ENCODE measurements at places on chromosomes 7 and 10. TPM values are rescaled to one million over a fixed set of nuclear protein-coding genes. Genes with fewer than 3 reads are reported as not detected.

The SNCG gene
- total RNA-seq, result 29.1 TPM

The INMT gene
- 0.23 TPM for total RNA-seq

The ANKRD2 gene
- total RNA-seq, result 0.46 TPM

The HSPA12A gene
- total RNA-seq, result 41.1 TPM

The COL13A1 gene
- total RNA-seq, result 1.8 TPM

The COX15 gene
- total RNA-seq, result 45.2 TPM

The INSYN2A gene
- total RNA-seq, result 22.6 TPM

The PDE1C gene
- total RNA-seq, result 19.6 TPM

The EIF5AL1 gene
- 0.23 TPM for total RNA-seq

The SLC26A4 gene
- 0.69 TPM for total RNA-seq

The SAP25 gene
- total RNA-seq, result not detected

All from diencephalon (tissue), 1 donor.